ENCODE measurements at places on chromosomes 16 and 17.

DNA sequence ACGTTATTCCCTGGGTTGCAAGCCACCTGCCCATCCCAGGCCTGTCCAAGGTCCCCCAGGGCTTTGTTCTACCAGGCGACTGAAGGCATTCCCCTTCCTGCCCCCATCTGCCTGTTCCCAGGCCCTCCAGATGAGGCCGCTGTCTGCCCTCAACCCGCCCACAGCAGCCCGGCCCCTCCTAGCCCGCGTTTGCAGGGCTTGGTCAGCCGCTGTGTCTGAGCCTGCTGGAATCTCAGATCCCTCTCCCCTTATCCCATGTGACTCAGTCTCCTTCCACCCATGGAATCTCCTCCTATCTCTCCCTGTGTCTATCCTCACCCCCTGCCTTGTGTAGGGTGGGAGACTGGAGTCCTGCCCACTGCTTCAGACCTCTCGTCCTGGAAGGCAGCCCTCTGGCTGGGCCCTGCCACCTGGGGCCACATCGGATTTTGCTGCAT, 186.0 kb upstream of the TNRC6C start:
- no peak for DNase-seq

- DNase-seq, result no peak
Observed at GRCh38 chr16:4194661-4195060, 47.2 kb downstream of the SRL start.

GRCh38 chr17:53662608-53663007, 160.1 kb upstream of the KIF2B start:
- no peak for DNase-seq

DNA sequence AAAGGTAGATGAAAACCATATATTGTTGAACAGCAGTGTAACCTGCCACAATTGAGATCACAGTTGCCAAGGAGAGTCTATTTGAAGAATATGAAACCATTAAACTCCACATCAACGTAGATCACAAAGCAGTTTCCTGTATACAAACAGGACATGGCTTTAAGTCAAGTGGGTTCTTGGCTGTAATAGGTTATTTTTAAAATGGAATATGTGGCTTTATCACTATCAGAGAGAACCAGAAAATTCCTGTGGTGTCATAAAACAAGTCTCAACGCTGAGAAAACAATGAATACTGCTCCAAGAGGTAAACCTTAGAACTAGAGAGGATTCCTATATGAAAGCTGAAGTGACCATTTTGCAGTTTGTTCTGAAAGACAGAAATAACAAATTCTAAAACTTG, 999.7 kb downstream of the CDH11 start:
- DNase-seq, result no peak

GRCh38 chr17:74920306-74920620, 2.8 kb downstream of the USH1G start:
- DNase-seq, result no peak

DNA sequence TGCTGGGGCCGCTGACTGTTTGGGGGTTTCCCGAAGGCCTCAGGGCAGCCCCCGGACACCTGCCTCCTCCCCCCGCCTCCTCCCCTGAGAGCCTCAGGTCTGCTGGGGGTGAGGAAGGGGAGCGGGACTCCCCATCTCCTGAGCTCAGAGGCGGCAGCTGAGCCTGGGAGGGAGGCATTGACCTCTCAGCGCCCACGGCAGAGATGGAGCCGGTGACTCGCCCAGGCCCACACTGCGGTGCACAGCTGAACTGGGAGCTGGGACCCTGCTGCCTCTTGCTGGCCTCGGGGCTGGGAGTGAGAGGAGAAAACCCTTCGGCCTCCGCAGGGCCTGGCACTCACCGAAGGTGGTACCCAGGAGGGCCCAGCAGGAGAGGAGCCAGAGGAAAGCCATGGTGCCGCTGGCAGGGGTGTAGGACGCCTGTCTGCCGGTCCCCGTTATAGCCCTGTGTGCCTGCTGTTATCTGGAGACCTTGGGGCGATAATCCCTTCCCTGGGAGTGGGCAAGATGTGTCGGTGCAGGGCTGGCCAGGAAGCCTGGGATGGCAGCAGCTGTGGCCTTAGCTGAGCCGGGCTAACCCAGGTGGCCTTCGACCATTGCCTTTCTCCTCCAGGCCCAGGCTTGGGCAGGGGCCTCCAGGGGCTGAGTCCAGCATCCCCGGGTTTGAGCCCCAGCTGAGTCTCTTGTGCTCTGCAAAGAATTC, at the start of gene CTRB2:
Gene CTRB2 (minus strand): TSS at position 413 of the 703 bp plus-strand sequence. CDS start 20 bp downstream, at position 393.
- DNase-seq, result no peak

DNA sequence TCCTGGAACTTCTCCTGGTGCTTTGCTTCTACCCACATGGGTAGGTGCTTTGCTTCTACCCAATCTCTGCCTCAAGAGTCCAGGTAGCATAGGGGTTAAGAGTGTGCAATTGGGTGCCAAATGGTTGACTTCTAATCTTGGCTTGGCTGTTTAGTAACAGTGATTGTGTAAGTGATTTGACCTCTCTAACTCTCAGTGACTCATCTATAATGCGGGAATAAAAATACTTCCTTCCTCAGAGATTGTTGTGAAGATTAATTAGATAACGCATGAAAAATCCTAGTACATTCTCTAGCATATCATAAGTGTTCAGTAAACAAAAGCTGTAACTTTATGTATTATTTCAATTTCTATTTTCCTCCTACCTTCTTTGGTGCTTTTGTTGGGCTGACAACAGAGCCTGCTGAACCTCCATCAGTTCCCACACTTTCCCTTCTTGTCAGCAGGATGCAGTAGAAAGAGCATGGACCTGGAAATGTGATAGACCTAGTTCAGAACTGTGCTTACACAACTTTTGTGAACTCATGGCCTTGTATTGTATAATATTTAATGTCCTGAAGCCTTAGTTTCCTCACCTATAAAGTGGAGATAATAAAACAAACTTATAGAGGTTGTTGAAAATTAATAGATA, 72.9 kb upstream of the SMIM36 start:
- no peak for DNase-seq

GRCh38 chr17:67534941-67535340, 157.9 kb downstream of the PITPNC1 start:
- no peak for DNase-seq

GRCh38 chr16:23563186-23563585, 5.7 kb downstream of the UBFD1 start:
- DNase-seq, result no peak

- no peak for DNase-seq
Observed at GRCh38 chr16:65624229-65624628, 502.4 kb upstream of the CDH11 start.
